A172 (cell line): ENCODE measurements at places on chromosomes 6 and 20. TPM values are rescaled to one million over a fixed set of nuclear protein-coding genes. Genes with fewer than 3 reads are reported as not detected.

DNA sequence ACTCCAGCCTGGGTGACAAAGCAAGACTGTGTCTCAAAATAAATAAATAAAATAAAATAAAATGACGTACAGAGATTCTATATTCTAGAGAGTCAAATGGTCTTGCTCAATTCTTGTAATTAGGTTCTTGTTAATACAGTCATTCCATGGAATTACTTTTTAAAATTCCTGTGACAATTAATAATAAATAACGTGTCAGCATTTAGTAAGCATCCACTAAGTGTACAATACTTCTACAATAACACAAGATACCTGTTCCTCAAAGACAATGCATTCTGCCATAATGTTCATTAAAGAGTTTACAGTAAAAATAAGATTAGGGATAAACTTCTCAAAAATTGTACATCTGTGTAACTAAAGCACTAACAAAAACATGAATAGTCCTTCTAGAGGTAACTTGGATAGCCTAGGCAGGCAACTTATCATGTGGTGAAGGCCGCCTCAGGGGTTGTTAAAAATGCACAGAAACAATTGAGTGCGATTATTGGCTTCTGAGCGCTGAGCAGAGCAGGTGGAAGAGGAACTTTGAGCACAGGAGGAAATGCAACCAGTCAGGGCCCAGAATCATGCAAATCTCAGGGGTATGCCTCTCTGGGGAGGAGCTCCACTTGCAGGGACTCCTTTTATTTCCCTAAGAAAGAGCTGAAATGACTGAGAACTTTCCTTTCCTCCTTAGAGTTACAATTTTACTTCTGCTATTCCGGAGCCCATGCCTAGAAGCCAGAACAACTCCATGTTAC lies 37.1 kb downstream of the QRSL1 start:
- DNase-seq = no peak

DNA sequence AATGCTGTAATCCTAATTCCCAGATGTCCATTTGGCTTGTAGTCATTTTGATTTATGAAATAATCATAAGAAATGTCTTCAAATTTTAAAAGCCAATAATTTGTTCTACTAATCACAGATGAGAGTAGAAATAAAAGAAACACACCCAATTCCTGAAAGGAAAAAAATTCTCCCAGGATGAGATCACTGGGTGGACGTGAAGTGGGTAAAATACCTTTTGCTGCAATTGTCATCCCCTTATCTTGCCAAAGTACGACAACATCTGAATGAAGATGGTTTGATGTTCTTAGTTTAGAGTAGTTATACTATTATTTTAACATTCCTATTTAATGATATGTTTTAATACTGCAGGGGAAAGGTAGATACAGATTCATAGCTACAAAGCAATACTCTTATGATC lies 33.7 kb downstream of the MTHFD1L start:
- peak; percentile 65 for DNase-seq

VSX1 gene
- total RNA-seq = 0.10 TPM in 1 of 2 replicates, not detected in the other

DNA sequence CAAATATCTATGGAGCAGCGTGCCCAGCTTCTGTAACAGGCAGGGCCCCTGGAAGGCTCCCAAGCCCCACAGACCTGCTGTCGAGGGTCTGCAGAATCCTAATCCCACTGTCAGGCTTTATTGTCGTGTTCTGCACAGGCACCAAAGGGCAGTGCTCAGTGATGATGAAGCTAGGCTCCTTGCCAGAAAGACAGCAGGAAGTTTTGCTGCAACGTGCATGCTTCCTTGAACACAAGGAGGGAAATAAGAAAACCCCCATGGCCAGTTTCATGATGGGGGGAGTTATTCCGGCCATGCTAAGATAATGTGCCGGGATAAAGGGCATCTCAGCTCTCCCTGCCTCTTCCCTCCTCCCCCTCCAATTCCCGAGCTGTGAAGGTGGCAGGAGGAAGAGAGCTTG lies 109.4 kb upstream of the KCNG1 start:
- no peak for DNase-seq

GRCh38 chr20:16314320-16314719 lies 258.9 kb downstream of the KIF16B start:
- no peak for DNase-seq

PNPLA1 gene
- total RNA-seq = not detected in 2 replicates

PPIL6 gene
- 1.7 and 2.4 TPM in 2 replicates for total RNA-seq

ECT2L gene
- not detected in 2 replicates for total RNA-seq

DNA sequence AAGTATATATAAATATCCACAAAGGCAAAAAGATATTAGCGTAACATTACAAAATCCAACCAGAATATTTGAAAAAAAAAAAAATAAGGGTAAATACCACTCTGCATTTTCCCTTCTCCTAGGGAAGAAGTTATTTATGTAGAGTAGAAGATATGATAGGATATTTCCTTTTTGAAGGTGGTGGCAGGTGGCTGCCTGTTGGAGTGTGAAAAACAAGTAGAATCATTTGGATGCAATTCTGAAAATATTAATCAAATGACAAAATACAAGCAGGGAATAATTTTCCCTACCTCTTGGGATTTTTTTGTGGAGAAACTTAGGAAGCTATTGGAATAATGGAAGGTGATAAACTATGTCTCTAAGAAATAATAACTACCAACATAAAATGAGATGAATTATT lies 62.5 kb upstream of the OGFRL1 start:
- no peak for DNase-seq
